ENCODE measurements at places on chromosomes 1 and 21.

- DNase-seq, result no peak
Measured at GRCh38 chr1:206635978-206636345, 626 bp downstream of the DYRK3 start.

- DNase-seq, result no peak
Measured at GRCh38 chr1:156151093-156151688, 2.2 kb upstream of the SEMA4A start.

- no peak for DNase-seq
Measured at GRCh38 chr1:222889440-222889839, 74.6 kb downstream of the DISP1 start.

DNA sequence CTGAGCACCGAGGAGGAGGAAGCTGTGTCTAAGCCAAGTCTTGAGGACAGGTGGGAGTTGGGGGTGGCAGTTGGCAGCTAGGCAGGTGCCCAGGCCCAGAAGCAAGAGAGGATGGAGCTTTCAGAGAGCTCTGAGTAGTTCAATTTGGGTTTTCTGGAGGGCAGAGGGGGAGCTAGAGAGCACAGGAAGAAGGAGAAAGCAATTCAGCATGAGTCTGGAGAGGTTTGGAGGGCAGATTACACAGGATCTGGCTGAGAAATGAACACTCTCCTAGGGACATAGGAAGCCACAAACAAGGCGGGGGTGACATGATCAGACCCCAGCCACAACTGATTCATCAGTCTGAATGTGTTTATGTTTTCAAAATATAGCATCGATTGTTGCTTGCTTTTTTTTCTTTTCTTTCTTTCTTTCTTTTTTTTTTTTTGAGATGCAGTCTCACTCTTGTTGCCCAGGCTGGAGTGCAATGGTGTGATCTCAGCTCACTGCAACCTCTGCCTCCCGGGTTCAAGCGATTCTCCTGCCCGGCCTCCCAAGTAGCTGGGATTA is 23.8 kb downstream of the PTPRF start:
- peak; percentile 58 for DNase-seq

GRCh38 chr1:67482733-67483482 is 52.7 kb upstream of the SERBP1 start:
- DNase-seq, result no peak

GRCh38 chr1:87986130-87986866 is 657.6 kb downstream of the LMO4 start:
- DNase-seq, result no peak

- DNase-seq, result no peak
Measured at GRCh38 chr1:86758570-86758969, 54.2 kb downstream of the SH3GLB1 start.

GRCh38 chr1:241716915-241717656 is 65.0 kb downstream of the WDR64 start:
- DNase-seq, result no peak

DNA sequence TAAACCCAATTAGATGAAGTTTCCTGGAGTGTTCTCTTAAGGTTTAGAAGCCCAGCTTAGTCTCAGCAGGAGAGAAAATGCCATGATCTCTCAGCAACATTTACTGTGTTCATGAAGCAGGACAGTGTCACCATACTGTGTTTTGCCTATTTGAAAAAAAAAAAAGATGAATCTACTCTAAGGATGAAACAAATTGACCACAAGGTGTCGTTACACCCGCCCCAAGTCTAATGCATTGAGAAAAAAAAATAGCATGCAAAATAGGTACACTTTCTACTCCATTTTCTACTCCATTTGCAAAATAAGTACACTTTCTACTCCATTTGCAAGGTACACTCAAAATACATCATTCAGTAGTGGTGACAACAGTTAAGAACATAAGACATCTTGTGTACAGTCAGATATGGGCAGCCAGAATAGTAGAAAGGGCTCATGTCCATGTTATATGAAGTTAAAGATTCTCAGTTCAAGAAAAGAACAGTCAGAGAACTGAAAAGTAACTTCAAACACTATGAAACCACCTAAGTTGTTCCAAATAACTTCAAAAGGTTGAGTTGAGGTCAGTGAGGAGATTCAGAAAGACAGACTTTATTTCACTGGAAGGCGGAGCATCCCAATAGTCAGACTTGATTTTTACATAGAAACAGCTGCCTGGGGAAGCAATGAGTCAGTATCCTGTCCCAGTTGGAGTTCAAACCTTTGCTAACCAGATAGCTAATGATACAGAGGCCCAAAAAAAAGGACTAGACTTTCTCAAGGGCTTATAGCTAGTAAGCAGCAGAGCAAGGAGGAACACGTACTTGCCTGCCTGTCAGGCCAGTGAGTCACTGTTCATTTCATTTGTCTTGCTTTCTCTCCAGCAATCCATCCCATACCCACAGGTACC is 13.3 kb downstream of the PLPPR5 start:
- DNase-seq, result no peak

- DNase-seq, result no peak
Measured at GRCh38 chr1:243559575-243560162, 290.4 kb downstream of the AKT3 start.

GRCh38 chr1:112549590-112549989 is 40.8 kb downstream of the WNT2B start:
- DNase-seq, result no peak

GRCh38 chr1:36349241-36349671 is 25.8 kb upstream of the EVA1B start:
- DNase-seq, result no peak

DNA sequence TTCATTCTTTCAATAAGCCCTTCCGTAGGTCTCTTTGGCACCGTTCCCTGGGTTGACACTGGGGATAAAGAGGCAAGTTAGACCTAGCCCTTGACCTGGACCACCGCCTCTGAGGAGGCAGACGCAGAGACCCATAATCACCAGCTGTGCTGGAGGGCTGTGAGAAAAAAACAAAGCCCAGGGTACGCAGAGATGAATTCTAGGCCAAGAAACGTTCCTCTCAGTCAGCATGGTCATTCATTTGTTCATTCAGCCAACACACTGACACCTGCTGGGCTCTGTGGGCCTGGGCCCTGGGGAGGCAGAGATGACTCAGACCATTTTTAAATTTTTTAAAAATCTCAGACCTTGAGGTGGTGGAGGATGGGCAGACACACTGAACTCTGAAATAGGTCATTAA is 26.3 kb upstream of the TRABD2B start:
- no peak for DNase-seq

- DNase-seq, result no peak
Measured at GRCh38 chr1:237141502-237141901, 99.5 kb downstream of the RYR2 start.

DNA sequence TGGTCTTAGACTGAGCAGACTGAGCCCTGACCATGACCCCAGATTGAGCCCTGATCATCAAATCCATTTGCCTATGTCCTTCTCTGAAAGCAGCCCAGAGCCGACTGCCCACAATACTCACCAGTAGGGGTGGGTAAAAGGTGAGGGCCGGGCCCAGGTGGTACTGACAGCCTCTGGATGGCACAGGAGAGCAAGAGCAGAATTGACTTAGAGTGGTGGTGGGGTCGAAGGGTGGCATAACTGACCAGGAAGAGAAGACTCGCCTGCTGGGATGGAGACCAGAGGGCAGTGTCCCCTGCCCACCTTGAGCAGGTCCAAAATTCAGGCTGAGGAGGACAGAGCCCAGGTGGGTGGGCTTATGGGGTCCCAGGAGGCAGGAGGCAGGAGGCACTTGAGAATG is 161.3 kb upstream of the POU3F1 start:
- no peak for DNase-seq

DNA sequence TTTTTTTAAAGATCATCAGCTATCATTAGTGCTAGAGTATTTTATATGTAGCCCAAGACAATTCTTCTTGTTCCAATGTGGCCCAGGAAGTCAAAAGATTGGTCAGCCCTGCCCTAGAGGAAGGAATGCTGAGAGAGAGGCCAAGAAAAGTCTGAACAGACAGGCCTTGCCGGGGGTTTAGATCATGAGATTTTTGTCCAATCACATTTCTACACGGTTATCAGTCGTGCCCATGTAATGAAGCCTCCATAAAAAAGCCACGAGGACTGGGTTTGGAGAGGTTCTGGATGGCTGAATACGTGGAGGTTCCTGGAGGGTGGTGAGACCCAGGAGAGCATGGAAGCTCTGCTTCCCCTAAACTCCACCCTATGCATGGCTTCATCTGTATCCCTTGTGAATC is 24.3 kb upstream of the ENO1 start:
- DNase-seq, result no peak

DNA sequence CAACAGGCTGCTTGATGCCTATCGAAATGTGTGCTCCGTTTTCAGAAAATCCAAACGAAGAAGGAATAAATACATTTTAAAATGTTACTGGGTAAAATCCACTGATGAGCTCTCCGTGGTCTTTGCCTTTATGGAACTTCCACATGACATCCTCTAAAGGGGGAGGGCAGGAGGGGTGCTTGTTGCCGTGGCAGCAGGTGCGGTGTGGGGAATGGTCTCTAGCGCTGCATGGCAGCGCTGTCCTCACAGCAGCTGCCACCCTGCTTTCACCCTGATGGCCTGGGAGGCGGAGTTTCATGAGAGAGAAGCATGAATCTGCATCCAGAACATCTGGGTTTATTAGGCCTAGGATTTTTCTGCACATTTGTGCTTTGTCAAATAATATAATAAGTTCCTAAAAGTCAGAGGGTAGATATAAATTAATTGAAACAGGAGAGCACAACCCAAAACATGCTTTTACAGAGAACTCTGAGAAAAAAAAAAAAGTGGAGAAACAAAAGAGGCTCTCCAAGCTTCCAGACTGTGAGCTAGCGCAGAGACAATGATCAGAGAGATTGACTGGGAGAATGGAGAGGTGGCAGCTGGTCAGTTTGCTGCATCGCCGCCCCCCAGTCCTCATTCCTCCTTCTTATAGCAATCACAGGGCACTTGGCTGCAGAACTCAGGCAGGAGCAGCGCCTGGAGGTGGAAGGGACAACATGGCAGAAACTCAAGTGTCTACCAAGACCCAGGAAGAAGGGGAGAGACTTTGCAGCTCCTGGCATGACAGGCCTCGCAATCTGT is 228.6 kb downstream of the DSCAM start:
- no peak for DNase-seq

DNA sequence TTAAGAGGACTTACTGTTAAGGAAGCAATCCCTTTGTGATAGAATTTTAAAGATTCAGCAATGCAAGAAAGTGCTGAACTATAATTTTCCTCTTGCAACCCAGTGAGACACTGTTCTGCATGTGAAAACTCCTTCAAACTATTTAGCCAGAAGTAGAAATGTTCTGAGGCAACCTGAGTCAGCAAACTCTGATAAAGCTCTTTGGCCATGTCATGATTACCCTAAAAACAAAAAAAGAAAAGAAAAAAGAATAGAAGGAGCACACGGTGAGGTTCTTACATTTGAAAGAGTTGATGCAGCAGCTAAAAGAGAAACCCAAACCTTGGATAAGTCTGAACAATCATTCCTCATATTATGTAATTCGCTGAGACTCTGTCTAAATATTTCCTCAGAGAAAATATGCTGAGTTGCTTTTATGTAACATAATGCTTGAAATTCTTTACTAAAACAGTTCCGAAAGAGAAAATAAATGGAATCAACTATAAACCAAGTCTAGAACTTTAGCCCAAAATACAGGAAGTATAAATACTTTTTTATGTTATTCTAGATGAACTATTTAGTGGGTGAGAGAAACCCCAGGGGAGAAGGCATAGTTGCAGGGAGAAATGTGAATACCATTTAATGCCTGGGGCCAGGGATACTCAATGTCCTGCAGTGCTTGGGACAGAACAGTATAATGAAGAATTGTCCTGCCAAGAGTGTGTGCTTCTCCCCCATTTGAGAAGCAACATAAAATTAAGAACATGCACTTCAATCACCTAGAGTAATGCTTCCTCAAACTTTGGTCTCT is 60.0 kb downstream of the INTS7 start:
- no peak for DNase-seq

DNA sequence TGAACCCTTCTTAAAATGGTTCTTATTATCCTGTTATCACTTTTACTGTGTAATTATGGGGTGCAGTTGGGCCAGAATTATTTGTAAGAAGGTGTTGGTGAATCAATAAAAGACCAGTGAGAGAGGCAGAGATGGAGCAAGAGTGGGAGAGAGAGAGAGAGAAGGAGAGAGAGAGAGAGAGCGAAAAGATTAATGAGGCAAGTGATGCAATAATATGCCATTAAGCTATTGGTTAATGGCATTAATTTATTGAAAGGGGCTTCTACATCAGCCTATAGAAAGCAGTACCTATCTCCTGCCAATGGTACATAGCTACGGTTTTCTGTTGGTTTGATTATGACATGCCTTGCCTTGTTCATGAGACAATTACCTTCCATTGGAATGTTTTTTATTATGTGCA is 388.7 kb downstream of the RPS6KC1 start:
- no peak for DNase-seq

GRCh38 chr1:169339773-169340172 is 27.8 kb downstream of the NME7 start:
- peak; percentile 41 for DNase-seq

DNA sequence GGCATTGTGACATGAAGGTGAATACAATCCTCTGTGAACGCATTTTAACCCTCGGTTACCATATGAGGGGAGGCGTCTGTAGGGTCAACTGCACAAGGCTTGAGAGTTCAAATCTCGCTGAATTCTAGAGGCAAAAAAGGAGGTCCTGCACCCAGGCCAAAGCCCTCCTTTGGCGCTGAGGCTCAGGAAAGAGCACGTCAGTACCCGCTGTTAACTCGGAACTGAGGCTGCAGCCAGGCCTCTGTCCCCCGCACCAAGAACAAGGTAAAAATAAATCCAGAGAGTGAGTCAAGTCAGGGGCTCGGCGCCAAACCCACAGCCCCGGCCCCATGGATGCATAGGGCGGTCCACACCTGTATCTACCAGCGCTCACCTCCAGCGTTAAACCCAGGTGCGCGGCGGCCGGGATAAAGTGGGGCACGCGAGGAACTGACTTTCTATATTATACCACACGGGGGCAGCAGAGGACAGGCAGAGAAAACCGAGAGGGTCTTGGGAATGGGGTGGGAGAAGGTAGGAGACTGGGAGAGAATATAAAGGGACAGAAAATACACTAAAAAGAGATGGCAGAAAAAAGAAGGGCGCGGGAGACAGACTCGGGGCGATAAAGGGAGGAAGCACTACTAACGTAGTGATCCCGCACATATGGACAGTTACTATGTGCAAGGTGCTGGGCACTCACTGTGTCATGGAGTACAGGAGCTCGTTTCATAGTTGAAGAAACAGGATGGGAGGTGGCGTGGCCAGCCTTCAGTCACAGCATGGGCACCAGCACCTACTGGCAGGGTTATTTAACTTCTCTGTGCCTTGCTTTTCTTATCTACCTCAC is 54.9 kb downstream of the DMRTA2 start:
- no peak for DNase-seq

- DNase-seq, result no peak
Measured at GRCh38 chr1:31744165-31744888, 19.8 kb downstream of the ADGRB2 start.

DNA sequence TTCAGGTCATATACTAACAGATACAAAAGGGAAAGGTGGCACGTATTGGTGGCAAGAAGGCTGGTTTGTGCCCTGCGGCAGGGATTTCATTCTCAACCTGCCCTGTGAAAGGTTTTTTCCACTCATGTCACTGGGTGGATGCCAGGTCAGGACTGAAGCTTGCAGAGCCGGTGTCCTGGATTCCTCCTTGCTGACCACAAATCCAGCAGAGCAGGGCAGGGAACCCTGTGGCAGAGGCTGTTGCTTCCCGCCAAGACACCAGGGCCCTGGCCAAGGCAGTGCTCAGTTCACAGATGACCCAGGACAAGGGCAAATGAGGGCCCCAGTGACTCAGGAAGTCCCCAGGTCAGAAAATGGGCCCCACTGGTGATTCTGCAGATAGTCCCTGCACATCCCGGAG is 16.4 kb downstream of the BSND start:
- DNase-seq, result no peak

GRCh38 chr1:74681449-74681848 is 7.9 kb upstream of the ERICH3 start:
- DNase-seq, result no peak

All from CMK (cell line).